Retina (tissue), 1 donor: ENCODE measurements at places on chromosomes 11 and 22.

GRCh38 chr22:23458663-23459541 is 121.2 kb downstream of the IGLL1 start:
- DNase-seq, result no peak

GRCh38 chr11:104967534-104968354 is 630 bp downstream of the CASP4 start:
- no peak for DNase-seq

GRCh38 chr11:70326365-70326811 is 55.9 kb downstream of the PPFIA1 start:
- DNase-seq, result no peak

DNA sequence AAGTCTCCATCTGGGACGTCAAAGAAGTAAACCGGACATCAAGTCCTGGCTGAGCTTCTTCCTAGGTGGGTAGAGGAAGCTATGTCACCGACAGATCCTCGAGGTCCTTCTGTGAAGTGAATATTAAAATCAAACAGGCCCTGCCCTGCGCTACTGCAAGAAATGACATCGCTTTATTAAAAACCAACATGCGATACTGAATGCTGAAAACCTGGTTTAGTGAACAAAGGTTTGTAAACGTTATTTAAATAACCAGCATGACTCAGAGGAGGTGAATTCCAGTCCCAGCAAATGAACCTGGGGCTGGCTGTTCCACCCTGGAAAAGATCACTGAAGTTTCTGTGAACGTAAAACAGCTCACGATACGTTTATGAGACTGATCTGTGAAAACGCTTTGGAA is 645 bp downstream of the RTCB start:
- no peak for DNase-seq

DNA sequence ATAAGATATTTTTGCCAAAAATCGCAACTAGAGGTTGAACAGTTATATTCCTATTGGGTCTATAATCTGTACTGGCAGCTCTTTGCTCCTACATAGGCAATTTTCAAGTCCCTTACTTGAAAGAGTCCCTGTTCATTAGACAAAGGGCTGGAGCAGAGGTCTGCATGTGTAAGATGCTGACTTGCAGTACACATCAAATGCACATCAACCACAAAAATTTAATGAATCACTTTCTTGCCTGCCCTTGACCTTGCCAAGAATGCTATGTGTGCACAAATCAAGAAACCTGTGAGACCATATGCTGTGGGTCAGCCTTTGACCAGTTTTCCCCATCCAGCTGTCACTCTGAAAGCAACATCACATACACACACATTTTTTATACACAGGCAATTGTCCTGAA is 661.5 kb downstream of the LRRC4C start:
- DNase-seq, result peak; percentile 10

GRCh38 chr11:13929395-13929891 is 33.1 kb upstream of the SPON1 start:
- DNase-seq, result peak; percentile 47

GRCh38 chr11:105937331-105937730 is 84.7 kb downstream of the MSANTD4 start:
- no peak for DNase-seq

- DNase-seq, result no peak
These were observed 7.7 kb downstream of the OSBP start for GRCh38 chr11:59607703-59608454.

DNA sequence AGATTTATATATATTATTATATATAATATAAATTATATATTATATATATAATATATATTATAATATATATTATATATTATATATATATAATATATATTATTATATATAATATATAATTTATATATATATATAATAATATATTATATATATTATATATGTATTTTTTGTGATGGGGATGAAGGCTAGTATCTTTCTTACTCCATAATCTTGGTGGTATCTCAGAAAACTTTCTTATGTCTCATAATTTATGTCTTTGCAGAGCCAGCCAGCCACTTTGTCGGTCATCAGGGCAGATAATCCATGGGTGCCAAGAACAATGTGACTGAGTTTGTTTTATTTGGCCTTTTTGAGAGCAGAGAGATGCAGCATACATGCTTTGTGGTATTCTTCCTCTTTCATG is at the start of gene OR4S1:
OR4S1 (plus strand) TSS at position 301 of the 400 bp plus-strand sequence; CDS start at position 301, 0 bp downstream.
- no peak for DNase-seq
